ENCODE measurements at places on chromosomes 2 and 18.

DNA sequence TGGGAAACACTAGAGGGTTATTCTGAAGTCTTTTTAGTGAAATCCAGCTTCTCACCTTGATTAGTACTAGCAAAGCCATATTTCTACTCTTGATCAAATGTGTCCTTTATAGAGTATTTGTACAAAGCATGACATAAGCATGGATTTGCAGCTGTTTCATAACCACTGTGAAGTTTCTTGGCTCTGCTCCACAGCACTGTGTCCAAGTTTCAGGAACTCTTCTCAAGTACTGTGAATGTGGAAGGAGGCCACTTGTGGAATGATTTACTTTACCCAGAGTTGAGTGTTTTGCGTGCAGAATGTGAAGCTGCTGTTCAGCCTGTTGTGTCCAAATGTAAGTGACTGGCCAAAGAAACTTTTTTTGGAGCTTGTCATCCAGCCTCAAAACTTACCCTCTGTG lies 16.2 kb upstream of the MAPRE2 start:
- DNase-seq: no peak

- no peak for DNase-seq
Observed at GRCh38 chr2:2686222-2686621, 355.1 kb upstream of the MYT1L start.

DNA sequence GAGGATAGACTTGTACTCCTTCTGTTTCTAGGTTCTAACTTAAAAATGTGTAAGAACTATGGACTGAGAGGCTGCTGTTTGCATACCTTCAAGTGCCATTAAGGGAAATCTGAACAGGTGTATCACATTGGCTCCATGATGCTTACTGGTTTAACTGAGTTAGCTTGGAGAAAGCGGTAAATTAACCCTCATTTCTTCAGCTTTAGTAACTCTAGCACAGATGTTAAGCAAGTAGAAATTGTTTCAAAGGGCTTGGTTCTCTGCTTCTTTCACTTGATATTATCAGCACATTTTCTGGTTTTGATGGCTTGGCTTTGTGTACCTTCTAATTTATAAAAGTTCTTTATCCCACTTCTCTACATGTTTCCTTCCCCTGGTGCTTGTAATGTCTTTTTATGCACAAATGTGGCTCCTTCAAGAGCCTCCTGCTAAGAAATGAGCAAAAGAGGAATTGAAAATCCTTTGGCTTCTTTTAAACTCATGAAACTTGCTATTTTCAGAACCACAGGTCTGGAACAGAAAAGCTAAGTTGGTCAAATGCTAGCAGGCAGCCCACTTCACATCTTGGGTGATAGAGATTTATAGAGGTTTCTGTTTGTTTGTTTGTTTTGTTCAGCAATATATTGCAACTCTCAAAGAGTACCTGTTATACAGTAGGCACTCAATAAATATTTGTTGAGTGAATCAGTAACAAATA lies 249.9 kb upstream of the THUMPD2 start:
- DNase-seq: no peak

DNA sequence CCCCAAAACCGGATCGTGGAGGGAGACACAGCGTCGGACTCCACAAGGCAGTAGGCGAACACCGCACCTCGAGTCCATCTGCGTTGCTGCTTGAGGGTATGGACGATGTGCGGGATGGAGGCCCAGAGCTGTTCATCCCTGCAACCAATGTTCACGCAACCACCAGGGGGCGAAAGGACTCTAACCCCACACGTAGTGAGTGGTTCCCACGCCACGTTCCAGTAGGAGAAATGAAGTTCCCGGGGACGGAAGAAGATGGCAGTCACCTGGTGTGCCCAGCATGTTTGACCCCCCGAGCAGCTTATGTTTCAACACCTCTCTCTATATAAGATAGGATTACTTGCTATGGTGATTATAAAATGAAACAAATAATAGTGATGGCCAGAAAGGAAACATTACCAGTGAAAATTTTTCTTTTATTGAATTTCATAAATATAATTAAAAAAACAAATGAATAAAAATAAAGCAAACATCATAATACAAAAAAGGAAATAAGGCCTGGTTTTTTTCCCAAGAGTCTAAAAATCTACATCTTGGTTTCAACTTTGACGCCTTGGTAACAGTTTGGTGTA lies 184.3 kb downstream of the SH3BP4 start:
- DNase-seq: peak; percentile 36

GRCh38 chr18:45464619-45465018 lies 150.7 kb upstream of the SLC14A2 start:
- DNase-seq: no peak

DNA sequence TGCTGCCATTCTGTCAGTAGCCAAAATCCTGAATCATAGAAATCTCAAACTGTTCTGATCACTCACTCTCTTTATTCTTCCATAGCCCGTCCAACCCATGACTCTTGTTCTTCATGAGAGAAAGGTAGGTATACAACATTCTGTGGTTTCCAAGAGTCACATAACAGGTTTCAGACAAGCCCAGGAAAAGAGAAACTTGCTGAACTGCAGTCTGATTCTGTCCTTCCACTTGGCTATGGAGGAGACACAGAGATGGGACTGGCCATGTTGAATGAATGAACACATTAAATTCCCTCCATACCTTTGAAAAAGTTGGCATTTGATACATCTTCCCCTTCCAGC lies 880.2 kb upstream of the CELF4 start:
- DNase-seq: no peak

- DNase-seq: no peak
Observed at GRCh38 chr18:41703744-41704530, 251.1 kb upstream of the PIK3C3 start.

GRCh38 chr2:102051692-102052277 lies 60.0 kb downstream of the IL1R2 start:
- no peak for DNase-seq

- DNase-seq: no peak
Observed at GRCh38 chr2:75589391-75590105, 28.8 kb upstream of the EVA1A start.

DNA sequence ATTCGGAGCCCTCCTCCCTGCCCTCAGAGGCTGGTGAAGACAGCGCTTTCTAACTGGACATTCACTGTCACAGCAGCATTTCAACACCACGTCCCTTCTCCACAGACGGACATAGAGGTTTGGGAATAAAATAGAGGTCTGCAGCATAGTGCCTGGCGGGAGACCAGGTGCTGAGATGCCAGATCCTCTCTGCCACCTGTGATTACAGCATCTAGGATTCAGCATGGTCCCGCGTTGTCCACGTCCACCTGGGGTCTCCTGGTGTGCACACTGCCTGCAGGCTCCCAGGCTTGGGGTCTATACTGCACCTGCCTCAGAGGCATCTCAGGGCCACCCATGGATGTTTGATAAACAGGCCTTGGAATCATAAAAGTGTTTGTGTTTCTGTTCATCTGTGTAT lies 175.5 kb downstream of the TMEM18 start:
- no peak for DNase-seq
